Mammary microvascular endothelial cell (primary cell): ENCODE measurements at places on chromosomes 2 and 18. TPM values are rescaled to one million over a fixed set of nuclear protein-coding genes. Genes with fewer than 3 reads are reported as not detected.

Gene KCNG2
- not detected in 2 replicates for total RNA-seq

Gene ZDBF2
- total RNA-seq, result 2.4 and 3.0 TPM in 2 replicates

Gene TMEM17
- 1.4 and 2.0 TPM in 2 replicates for total RNA-seq

Gene LRPPRC
- 47.4 and 56.6 TPM in 2 replicates for total RNA-seq

Gene SNRNP27
- total RNA-seq, result 48.5 and 55.8 TPM in 2 replicates

Gene RETREG2
- 43.6 and 44.4 TPM in 2 replicates for total RNA-seq

Gene PROKR1
- not detected in 2 replicates for total RNA-seq

Gene OSBPL6
- 1.1 and 5.3 TPM in 2 replicates for total RNA-seq
